Stomach (tissue), 19 donors: ENCODE measurements at places on chromosomes 4 and X. TPM values are rescaled to one million over a fixed set of nuclear protein-coding genes. Genes with fewer than 3 reads are reported as not detected.

DNA sequence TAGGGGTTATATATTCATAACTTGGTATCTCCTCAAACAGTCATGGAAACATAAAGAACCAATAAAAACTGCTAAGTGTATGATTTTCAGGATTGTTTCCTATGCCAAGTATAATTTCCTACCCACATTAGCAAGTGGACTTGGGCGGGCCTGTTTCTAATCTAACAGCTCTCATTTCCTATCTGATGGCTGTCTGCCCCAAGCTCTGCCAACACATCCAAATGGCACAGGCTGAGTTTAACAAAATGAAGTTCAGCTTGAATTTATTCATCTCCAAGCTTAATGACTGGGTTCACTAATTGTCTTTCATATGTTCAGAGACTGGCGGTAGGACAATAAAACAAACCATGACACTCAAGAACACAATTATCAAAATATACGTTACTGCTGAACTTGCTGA lies 55.5 kb upstream of the S100G start:
- H3K27me3 ChIP-seq, result no peaks in the 10 kb centered on the region
- H3K36me3 ChIP-seq, result no peaks in the 10 kb centered on the region
- no peaks in the 10 kb centered on the region for H3K4me1 ChIP-seq
- H3K27ac ChIP-seq, result no peak overlapping the region
- no peak for DNase-seq

- H3K4me1 ChIP-seq, result peaks cover 16% of the 10 kb centered on the region
- no peak overlapping the region for H3K4me3 ChIP-seq
- H3K36me3 ChIP-seq, result no peaks in the 10 kb centered on the region
- no peak for DNase-seq
These were observed 17.3 kb upstream of the CLNK start for GRCh38 chr4:10701702-10702460.

RHOXF2B gene
- not detected for total RNA-seq

DNA sequence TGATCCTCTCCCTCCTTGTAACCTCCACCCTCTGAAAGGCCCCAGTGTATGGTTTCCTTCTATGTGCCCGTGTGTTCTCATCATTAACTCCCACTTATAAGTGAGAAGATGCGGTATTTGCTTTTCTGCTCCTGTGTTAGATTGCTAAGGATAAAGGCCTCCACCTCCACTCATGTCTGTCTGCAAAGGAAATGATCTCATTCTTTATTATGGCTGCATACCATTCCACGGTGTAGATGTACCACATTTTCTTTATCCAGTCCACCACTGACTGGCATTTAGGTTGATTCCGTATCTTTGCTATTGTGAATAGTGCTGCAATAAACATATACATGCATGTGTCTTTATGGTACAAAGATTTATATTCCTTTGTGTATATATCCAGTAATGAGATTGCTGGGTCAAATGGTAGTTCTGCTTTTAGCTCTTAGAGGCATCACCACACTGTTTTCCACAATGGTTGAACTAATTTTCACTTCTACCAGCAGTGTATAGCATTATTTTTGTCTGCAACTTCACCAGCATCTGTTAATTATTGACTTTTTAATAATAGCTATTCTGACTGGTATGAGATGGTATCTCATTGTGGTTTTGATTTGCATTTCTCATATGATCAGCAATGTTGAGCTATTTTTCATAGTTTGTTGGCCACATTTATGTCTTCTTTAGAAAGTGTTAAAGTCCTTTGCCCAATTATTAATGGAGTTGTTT lies 1030.9 kb downstream of the FSTL5 start:
- no peak for DNase-seq
- H3K27me3 ChIP-seq, result no peaks in the 10 kb centered on the region
- H3K4me1 ChIP-seq, result no peaks in the 10 kb centered on the region
- H3K27ac ChIP-seq, result no peak overlapping the region
